IMR-90 (cell line): ENCODE measurements at places on chromosomes 2 and 18. TPM values are rescaled to one million over a fixed set of nuclear protein-coding genes. Genes with fewer than 3 reads are reported as not detected.

DNA sequence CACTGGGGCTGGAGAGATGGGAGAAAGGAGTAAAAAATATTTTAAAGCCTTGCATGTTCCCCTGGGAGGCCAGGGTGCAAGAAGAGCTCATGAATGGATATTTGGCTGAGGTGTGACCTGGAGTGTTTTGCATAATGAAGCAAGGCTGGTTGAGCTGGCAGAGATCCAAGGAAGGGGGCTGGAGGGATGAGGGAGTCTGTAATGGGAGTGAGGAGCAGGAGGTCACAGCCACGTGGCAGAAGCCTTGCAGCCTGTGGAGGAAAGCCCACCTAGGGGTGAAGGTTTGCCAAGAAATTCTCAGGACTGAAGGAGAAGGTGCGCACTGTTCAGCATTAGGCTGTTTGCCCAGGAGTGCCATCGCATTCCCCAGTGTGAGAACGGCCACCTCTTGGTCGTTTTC lies 40.3 kb upstream of the ATP8B1 start:
- DNase-seq: no peak

DNA sequence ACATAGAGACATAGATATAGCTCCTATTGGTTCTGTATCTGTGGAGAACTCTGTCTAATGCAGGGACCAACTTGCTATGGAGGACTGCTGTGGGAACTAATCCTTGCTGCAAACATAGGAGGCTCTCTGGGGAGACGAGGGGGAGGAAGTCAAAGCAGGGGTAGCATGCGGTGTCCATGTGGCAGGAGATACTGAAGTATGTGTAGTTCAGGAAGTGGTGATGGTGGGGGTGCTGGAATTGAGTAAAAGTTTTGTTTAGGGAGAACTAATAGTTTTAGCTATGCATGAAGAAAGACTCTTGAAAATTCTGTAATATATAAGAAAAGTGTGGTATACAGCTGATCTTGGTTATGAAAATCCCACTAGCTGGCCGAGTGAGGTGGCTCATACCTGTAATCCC lies 62.0 kb downstream of the ANKRD44 start:
- DNase-seq: peak; percentile 20

DNA sequence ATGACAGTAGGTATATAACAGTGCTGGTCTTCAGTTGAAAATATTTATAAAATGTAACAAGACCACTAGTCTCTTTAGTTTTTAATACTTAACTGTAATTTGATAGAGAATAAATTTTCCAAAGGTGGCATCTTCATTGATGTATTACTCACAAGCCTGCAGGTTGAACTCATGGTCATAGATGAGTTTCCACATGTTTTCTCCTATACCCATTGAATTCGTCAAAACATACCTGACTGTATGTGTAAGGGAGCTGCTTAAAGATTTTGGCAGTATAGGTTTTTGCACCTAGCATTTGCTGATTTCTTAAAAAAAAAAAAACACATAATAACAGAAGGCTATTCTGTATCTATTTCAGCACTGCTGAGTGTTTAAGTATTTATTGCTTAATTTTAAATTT lies 112.9 kb downstream of the FMNL2 start:
- no peak for DNase-seq

DNA sequence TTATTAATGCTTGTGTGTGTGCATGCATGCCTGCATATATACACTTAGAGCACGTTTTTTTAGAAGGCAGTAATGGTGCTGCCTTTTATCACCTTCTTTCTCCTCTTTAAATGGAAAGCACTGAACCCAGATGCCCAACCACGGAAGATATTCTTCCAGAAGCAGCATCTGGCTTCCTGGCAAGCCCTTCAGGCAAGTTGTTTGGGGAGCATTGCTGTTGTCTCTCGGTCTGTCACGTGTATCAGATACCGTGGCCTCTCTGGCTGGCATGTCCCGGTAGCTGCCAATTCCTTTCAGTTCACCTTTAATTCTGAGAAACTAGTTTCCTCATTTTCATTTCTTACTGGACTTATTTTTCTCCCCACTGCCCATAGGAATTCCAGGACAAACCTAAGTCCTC lies 587.8 kb downstream of the ARHGAP15 start:
- peak; percentile 7 for DNase-seq

DNA sequence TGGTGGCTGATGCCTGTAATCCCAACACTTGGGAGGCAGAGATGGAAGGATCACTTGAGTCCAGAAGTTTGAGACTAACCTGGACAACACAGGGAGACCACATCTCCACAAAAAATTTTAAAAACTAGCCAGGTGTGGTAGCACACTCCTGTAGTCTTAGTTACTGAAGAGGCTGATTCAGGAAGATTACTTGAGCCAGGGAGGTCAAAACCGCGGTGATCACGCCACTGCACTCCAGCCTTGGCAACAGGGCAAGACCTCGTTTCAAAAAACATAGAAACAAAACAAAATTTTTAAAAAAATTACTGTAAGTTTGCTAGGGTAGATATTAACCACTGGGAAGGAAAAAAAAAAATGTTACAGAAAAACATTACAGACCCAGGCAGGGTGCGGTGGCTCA lies 5.8 kb downstream of the ATL2 start:
- no peak for DNase-seq

- DNase-seq: peak; percentile 64
Measured at GRCh38 chr2:15092691-15093090, 460.2 kb downstream of the LRATD1 start.

GRCh38 chr2:121897335-121897970 lies 142.0 kb downstream of the TSN start:
- DNase-seq: peak; percentile 27

- DNase-seq: no peak
Measured at GRCh38 chr2:50727636-50728339, 304.1 kb downstream of the NRXN1 start.

DNA sequence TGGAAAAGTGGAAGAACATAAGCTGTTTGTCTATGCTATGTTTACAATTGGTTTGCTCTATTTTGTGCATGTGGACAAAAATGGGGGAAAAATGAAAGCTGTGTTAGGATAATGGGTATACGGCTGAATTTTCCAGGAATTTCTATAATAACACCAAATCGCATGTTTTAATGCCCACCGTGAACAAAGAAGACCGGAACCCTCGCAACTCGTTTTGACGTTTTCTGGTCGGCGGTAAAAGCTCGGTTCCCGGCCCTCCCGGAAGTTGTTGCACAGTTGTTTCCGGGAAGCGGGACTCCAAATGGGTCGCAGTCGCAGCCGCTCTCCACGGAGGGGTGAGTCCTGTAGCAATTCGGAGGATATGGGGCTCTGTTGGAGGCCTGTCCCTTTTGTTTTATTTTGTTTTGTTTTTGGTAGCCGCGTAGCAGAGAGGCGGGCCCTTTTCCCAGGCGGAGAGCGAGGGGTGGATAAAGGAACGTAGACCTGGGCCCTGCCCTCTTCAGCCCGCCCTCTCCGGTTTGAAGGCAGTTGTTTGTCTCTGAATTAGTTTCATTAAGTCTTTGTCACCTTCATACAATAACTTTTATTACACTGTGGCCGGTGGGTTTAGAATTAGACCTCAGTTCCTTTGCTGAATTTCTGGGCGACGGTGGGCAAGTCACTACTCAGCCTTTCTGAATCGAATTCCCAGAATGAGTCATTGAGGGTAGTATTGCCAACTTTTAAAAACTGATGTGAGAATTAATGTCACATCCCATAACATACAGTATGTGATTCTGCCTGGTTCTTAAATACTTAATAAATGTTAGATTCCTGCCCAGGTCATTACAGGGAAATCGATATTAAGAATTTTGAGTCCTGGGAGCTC lies at the start of gene SNRNP27:
Gene SNRNP27 (plus strand): TSS at position 273 of the 868 bp plus-strand sequence. CDS start 29 bp downstream, at position 302.
- peak; percentile 83 for DNase-seq

DNA sequence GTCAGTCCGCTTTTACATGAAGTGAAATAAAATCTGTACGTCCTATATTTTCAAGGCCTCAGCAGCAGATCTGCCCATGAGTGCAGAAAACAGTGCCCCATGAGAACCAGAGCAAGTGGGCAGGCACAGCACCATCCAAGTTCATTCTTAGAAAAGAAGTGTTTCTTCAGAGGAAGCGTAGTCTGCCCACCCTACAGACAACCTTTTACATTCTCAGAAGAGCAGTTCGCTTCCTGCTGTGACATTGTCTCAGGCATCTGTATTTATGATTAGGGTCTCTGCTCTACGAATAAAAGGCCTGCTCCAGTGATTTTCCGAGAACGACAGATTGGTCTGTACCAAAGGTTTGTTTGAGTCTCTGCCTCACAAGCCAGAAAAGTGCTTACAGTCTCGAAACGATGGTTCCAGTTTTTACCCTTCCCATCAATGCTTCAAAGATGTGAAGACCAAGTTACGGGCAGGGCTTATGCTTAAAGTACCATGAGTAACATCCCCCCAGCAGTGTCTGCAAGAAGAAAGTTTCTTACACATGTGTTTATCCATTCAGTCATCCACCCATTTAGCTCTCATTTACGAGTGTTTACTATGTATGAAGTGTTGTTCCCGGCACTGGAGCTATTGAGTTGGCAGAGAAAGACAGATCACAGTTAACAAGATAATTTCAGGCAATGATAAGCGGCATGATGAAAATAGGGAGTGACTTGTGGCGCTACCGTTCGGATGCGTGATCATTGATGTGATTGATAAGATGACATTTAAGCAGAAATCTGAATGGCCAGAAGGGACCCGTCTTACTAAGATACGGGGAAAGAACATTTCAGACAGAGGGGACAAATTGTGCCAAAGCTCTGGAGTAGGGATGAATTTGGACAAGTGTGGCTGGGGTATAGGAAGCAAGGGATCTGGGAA lies 31.4 kb upstream of the CTLA4 start:
- DNase-seq: no peak

DNA sequence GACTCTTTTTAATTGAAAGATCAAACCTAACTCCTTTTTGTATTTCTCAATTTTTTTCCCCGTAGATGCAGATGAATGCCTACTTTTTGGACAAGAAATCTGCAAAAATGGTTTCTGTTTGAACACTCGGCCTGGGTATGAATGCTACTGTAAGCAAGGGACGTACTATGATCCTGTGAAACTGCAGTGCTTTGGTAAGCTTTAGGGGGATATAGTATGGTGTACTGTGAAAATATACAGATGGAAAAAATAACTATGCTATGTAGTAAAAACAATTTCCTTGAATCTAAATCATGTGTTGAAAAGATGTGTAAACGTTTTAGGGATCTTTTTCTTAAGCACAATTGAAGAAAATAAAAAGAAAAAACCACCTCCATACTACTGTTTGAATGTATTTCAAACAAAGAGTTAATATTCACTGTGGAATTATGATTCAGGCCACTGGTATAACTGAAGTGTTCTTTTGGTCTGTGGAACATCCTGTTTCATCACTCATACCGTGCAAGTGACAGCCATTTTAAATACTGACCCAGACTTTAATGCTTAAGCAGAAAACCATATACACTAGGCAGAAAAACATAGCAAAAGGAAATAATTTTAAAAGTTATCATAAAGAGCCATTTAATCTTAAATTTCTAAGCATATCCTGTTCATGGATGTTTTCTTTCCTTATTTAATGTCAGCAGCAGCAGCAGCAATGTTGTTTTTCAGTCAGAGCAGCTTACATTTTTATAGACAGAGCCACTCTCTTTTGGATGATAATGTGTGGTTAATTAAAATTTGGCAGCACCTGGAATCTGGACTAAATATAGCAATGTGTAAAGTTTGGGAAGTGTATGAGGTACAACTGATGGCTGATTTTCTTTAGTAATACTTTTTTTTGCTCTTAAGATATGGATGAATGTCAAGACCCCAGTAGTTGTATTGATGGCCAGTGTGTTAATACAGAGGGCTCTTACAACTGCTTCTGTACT lies 112.8 kb upstream of the RASGRP3 start:
- DNase-seq: peak; percentile 83

DNA sequence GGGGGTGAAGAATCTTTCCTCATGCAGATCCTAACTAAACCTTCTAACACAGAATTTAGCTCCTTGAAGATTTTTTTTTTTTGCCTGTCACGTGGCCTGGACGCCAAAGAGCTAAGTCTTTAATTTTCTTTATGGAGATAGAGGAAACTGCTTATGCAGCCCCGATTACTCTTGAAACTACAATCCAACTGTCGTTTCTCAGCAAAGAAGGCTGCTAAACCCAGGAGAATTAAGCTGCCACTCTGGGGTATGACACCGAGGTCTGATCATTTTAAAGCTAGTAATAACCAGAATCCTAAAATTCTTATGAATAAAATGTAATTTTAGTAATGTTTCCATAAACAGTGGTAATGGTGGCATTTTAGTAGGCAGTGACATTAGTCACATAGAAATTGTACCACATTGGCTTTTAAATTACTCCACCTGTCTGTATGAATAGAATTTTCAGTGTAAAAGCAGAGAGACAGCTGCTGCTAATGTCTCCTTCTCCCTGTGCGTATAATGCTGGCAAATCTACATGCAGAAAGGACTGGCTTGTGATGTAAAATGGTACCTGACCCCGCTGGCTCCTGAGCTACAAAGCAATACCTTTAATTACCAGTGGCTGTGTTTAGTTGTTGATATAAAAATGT lies 86.5 kb downstream of the MEIS1 start:
- DNase-seq: no peak

- DNase-seq: no peak
Measured at GRCh38 chr2:65053199-65053598, 3.0 kb upstream of the CEP68 start.

- DNase-seq: no peak
Measured at GRCh38 chr18:10284540-10285282, 169.7 kb upstream of the APCDD1 start.

DNA sequence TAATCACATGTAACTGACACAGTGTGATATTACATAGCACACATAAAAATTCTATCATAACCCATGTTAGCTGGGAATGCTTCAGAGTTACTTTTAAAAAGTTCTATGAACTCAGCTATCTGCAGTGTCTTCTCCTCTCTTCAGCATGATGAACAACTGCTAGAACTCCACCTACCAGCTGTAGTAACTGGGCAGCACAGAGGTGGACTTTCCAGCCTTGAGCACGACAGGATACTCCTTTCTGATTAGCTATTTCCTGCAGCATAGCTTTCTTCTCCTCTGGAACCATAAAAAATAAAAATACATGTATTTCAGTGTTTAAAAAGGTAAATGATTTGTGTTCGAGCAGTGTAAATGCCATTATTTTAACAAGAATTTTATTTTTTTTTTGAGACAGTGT lies 59.5 kb upstream of the AMMECR1L start:
- no peak for DNase-seq

- no peak for DNase-seq
Measured at GRCh38 chr2:72583376-72583775, 242.5 kb downstream of the EXOC6B start.

- DNase-seq: no peak
Measured at GRCh38 chr2:77521548-77521891, 656 bp downstream of the LRRTM4 start.

DNA sequence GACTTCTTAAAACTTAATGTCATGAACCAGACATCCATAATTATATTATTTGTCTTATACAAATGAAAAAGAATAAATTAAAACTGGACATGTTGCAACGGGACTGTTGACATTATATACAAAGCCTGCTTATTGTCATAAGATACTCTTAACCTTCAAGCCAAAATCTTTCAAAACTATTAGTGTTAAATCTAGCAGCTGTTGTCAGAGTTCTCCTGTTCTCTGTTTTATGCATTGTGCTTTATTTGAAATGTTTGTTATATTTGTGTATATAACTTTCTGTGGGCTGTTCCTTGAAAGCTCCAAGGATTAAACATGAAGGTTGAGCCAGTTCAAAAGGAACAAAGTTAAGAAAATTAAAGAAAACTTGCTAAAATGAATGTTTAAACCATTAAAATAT lies 335.5 kb upstream of the NT5C1B start:
- DNase-seq: peak; percentile 51

The FNDC4 gene
- 7.3 and 7.5 TPM in 2 replicates for total RNA-seq

The PCARE gene
- total RNA-seq: not detected in 2 replicates

The FHOD3 gene
- 16.0 and 16.7 TPM in 2 replicates for total RNA-seq

The DSG4 gene
- total RNA-seq: not detected in 2 replicates
